ENCODE measurements at places on chromosomes 12 and 14.

DNA sequence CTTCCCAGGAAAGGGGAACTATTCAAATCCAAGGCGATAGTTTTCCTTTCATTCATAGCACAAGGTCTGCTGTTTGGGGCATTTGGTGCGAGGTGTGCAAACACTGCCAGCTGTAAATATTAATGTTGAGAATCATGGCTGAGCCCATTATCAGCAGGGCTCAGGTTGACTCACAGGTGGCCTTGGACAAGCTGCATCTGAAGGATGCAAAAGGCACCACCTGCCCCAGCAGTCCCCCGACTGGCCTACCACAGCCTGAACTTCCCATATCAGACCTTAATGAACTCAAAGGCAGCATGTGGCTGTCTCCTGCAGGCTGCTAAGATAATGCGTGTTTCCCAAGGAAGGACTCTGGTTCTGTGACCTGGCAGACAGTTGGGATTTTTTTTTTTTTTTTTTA, 93.3 kb upstream of the MAP1LC3B2 start:
- no peak for DNase-seq

DNA sequence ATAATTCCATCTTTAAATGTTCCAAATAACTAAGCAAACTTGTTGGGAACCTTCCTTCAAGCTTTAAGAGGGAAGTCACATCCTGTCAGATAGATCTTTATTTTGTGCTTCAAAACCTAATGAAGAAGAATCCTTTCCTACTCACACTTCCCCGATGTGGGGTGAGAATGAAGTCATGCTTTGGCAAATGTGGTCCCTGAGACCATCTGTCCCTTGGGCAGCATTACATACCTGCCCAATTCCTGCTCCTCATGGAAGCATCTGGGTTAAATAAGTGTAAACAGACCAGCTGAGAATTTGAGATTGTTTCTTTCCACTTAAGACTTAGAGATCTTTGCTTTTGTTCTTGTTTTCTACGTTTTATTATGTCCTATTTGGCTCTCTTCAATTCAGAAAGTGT, 606.0 kb upstream of the TMEM132C start:
- DNase-seq: no peak

DNA sequence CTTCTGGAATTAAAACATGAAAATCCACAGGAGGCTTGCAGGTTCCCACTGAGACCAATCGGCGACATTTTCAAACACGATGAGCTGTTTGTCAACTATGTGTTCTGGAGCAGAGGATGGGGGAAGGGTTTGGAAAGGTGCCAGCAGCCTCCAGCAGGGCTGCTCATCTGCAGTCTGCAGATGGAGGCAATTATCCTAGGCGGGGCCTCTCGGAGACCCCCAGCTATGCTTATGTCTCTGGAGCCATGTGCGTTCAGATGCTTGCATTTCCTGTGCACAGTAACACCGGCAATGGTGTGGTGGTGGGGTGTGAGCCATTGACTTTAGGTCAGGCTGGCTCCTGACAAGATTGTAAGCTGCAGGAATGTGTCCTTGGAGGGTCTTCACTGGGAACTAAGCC, 51.7 kb downstream of the RPH3A start:
- no peak for DNase-seq

DNA sequence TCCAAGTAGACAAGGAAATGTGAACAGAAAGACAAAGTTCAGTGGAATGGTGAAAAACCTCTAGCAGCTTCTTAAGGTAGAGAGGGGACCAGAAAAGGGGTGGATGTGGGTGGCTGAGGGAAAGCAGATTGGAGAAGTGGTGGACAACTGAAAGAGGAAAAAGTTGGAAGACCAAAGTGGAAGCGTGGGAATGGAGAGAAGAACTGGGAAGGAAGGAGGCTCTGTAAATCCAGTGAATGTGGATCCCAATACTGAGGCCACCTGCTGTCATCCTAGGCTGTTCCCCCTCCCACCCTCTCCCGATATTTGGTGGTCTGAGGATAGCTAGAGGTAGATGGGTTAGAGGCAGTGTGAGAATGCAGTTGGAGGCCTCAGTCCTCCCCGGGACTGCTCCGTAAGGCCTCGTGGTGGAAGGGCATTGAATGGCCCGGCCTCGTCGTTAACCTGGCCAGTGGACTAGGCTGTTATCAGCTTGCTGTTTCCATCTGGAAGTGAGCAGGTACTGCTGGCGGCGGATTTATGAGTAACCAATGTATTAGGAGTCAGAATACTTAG, 822 bp upstream of the POU6F1 start:
- DNase-seq: no peak

DNA sequence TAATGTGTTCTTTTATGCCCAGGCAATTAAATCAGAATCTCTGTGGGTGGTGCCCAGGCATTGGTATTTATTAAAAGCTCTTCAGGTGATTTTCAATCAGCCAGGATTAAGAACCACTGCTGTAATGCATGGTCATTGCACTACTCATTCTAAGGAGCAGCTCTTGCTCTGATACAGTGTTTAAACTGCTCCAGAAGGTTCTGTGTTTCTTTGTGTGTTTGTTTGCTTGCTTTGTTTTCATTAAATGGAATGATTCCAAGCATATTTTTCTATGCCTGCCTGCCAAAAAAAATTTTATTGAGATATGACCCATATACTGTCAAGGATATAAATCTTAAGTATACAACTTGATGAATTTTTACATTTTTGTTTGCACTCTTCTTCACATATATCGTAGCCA, 54.0 kb downstream of the KCNK13 start:
- DNase-seq: no peak

- no peak for DNase-seq
Observed at GRCh38 chr12:122887819-122888212, 8.1 kb downstream of the VPS37B start.

DNA sequence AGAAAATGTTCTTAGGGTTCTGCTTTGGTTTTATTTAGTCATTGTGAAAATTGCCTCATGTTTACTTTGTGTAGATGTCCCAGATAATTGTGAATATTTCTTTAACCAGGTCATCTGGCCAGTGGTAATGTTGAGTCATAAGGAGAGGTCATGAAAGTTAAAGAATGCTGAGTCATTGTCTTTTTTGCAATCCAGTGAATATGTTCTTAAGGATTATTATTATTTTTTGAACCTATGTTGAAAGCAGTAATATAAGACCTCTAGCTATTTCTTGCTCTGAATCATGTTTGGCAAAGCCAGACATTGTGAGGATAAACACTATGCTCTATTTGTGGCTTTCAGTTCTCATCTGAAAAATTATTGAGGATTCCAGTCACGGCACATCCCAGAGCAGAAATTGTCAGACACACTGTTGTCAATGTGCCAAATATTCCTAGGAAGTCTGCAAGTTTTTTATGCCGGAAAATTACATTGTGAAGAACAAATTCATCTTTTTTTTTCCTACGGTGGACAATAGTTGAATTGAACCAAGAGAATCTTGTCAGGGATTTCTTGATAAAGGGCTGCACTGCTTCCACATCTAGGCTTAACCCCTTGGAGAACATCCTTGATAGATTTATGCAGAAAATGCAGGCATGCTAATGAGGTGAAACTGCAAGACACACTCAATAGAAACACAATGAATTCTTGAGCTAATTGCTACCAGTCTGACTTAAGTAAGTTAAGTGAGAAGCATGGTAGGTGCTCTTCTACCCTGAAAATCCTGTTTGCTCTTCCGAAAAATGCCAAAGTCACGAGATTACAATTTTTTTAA, 369.6 kb downstream of the ATP23 start:
- DNase-seq: no peak

GRCh38 chr12:6038160-6038559, 86.3 kb downstream of the VWF start:
- DNase-seq: peak; percentile 48

GRCh38 chr12:124481257-124481750, 86.1 kb downstream of the NCOR2 start:
- DNase-seq: no peak

DNA sequence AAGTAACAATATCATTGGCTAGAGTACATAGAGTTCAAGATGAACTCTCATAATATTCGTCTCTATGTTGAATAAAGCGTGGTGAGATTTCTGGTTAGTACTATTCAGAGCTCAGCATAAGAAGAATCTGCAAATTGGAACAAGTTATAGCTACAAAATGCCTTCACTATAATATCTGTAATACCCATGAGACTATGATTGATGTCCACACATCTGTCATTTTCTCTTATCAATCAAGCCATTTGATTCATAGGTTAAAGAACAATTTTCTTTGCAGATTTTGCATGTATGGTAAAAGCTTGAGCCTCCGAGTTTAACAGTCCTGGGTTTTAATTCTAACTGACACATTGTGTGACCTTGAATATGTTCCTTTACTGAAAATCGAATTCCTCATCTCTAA, 1.4 kb downstream of the SOCS4 start:
- no peak for DNase-seq

- DNase-seq: no peak
Observed at GRCh38 chr12:59695379-59695778, 99.5 kb downstream of the SLC16A7 start.

- no peak for DNase-seq
Observed at GRCh38 chr12:81957631-81958030, 198.5 kb upstream of the PPFIA2 start.

DNA sequence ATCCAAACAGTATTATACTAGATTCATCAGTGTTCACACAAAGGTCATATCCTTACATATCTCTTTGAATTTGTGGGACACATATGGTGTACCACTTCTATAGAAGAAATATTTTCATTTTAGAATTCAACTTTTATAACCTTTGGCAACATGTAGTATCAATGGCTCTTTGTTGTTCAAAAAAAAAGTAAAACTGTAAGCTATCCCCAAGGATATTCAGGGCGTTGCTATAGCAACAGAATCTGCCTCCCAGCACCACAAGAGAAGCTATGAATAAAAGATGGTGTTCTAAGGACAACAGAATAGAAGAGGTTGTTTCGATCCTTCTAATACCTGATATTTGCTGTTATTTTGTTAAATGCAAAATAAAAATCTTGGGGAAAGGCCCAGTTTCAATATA, 139.3 kb downstream of the BRMS1L start:
- DNase-seq: no peak

GRCh38 chr14:105330491-105330895, 15.9 kb downstream of the PACS2 start:
- no peak for DNase-seq

- DNase-seq: peak; percentile 33
Observed at GRCh38 chr12:89280833-89281538, 71.3 kb downstream of the DUSP6 start.

- no peak for DNase-seq
Observed at GRCh38 chr12:97272471-97272870, 190.1 kb upstream of the RMST start.

- DNase-seq: no peak
Observed at GRCh38 chr14:42163136-42163535, 556.5 kb downstream of the LRFN5 start.

GRCh38 chr12:10554756-10555481, 49.2 kb downstream of the EIF2S3B start:
- no peak for DNase-seq

GRCh38 chr12:116130431-116130830, 147.1 kb downstream of the MED13L start:
- no peak for DNase-seq

DNA sequence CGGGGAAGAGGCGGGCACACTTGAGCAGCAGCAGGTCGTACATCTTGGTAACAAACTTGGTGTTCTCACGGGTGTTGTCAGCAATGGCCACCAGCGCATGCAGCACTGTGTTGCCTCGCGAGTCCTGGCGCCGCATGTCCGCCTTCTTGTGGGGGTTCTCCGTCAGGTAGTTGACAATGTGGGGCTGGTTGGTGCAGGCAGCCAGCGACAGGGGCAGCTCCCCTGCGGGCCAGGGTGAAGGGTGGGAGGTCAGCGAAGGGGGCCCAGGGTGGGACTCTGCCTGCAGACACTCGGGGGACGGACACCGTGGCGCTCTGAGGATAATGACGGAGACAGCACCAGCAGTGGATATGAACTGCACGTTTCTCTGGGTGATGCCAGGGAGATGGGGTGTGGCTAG, 34.5 kb downstream of the TRPV4 start:
- DNase-seq: no peak

DNA sequence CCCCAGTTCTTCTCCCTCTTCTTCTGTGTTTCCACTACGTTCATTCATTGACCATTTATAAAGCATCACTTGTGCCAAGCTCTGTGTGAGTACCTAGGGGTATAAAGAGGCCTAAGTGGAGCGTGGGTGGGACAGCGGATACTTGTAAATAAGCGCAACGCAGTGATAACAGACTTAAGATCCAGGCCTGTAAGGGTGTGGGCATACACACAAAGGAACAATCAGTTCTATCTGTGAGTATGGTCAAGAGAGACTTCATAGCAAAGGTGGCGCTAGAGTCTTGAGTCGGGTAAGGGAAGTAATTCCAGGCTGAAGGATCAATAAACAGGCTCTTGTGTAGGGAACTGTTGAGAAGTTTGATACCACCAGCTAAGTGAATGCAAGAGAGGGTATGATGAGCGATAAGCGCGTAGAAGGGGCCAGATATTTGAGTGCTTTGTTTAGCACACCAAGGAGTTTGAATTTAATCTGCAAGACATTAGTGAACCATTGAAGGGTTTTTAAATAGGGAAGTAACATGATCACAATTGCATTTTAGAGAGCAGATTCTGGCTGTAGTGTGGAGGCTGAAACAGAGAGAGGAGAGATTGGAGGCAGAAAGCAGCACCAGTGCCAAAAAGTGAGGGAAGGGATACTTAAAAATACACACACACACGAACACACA, 1.0 kb upstream of the GXYLT1 start:
- no peak for DNase-seq

DNA sequence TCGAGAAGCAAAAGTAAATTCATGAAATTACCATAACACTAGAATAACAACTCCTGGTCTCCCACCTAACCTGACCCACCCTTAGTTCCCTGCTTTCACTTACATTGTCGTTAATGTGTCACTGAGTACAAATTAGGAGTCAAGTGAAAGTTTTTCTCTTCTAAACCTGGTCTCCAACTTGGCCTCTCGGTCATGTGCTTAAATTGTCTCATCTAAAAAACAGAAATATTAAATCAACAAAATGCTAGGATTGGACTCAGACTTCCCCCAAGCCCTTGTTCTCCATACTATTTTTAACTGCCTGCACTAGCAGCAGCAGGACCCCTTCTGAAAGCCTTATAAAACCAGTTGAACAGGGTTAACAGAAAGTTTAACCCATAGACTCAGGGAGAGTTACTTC, 1.8 kb upstream of the BTG1 start:
- no peak for DNase-seq

- no peak for DNase-seq
Observed at GRCh38 chr14:82398256-82398655, 864.6 kb upstream of the SEL1L start.

GRCh38 chr12:133081159-133081780, 547 bp downstream of the ZNF140 start:
- DNase-seq: no peak

DNA sequence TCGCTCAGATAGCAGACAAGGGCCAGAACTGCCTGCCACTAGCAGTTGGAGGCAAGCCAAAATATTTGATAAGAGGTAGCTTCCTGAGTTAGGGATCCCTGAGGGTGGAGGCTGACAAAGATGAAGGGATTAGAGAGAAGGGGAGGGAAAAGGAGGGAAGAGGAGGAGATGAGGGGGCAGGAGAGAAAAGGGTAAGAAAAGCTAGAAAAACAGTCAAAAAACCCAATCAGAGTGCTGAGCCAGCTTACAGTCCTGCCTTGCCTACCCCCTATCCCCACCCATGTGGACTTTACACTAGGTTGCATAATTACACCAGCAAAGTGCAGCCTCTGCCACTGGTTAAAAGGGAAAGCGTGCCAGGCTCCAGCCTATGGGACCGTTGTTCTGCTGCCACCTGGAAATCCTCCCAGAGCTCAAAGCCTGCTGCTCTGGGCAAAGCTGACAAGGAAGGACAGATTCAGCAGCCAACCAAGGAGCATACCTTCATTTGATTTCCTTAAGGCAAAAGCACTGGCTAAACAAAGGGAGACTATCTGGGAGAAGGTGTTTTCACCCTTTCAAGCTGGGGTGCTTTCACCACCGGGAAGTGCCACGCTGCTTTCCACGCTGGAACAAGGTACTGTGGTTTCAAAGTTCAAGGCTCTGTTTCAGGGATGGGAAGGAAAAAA, 3.8 kb upstream of the NUMB start:
- no peak for DNase-seq

Data from activated CD4-positive, alpha-beta T cell treated with anti-CD3 and anti-CD28 coated beads, Interleukin-2, amount 10 ng/mL, durations not matched to agents 7 days and 5 days (primary cell).